ENCODE measurements at places on chromosomes 2 and 18.
A peak's percentile ranks its signal among the peaks of the same experiment; 100 is the strongest.

GRCh38 chr2:1701556-1702185, 42.6 kb downstream of the PXDN start:
- DNase-seq = no peak

DNA sequence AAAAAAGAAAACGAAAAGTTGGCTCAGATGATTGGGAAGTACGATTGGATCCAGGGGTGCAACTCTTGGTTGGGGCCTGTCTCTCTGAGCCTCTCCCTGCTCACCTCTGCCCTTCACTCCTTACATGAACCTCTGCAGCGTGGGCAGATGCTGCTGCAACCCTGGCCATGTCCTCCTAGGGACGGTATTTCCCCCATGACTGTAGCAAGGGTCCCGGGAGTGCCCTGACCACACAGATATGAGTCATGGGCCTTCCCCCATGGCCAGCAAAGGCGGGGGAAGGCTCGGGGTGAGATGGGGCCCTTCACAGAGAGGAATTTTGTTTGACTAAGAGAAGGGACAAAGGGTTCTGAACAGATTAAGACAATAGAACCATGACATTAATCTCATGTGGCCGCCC, 129.0 kb downstream of the NCK2 start:
- DNase-seq = peak; percentile 69

DNA sequence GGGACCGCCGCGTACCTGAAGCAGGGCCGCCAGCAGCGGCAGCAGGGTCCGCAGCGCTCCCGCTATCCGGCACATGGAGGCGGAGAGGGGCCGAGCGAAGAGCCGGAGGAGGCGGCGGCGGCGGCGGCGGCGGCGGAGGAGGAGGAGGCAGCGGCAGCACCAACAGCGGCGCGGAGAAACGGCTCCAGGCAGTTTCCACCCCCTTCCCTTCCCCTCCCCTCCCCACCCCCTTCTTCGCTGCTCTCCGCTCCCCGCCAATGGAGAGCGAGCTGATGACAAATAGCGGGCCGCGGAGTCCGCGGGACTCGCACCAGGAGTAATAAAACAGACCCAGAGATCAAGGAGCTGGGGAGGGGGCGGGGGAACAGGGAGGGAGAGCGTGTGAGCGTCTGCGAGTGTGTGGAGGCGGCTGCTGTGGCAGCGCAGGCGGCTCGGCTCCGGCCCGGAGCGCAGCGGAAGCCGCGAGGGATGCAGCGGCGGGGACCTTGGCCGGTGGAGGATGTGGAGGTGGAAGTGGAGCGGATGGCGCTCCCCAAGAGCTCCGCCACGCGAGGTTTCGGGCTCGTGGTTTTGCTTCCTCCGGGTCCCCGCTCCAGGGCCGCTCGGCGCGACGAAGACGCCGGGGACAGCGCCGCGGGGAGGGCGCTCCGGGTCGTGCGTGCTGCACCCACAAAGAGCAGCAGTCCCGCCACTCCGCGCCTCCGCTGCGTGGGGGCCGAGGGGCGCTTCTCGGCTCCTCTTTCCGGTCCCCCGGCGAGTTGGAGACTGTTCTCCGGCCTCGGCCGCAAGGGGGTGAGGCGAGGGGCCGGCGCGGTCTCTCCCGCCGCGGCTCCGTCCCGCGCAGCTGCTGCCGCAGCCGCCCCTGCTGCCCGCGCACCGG, at the start of gene CDH2:
Gene CDH2 (minus strand): TSS at position 183 of the 880 bp plus-strand sequence. CDS start 108 bp downstream, at position 75.
- DNase-seq = peak; percentile 96

GRCh38 chr2:221137385-221137784, 434.7 kb downstream of the EPHA4 start:
- DNase-seq = no peak

DNA sequence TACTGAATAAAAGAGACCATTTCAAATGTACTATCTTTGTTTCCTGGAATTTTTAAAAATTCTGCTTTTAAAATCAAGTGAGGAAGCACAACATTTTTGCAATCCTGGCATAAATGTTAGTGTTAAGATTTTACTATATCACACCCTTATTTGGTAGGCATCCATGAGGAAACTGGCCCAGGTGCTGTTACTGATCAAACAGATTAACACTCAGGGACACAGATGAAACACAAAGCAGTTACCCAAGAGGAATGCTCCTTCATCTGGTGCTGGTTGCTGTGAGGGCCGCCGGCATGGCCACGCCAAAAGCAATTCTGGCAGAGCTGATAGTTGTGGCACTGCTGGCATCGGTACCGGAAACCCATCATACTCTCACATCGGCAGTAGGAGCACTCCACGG, 96.8 kb downstream of the DTNB start:
- no peak for DNase-seq

DNA sequence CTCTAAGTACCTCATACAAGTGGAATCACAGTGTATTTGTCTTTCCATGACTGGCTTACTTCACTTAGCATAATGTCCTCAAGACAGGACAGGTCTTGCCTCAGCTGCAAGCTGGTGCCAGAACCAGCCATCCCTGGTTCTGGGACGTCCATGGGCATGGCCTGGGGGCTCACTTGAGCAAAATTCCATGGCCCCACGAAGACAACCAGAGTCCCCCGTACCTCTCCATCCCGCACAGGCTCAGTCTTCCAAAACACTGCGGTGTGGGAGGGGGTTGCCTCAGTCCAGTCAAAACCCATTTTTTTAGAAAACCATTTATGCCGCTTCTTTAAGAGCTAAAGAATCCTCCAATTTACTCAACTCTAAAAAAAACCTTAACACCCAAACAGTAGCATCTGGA, 21.7 kb upstream of the CABLES1 start:
- DNase-seq = no peak

DNA sequence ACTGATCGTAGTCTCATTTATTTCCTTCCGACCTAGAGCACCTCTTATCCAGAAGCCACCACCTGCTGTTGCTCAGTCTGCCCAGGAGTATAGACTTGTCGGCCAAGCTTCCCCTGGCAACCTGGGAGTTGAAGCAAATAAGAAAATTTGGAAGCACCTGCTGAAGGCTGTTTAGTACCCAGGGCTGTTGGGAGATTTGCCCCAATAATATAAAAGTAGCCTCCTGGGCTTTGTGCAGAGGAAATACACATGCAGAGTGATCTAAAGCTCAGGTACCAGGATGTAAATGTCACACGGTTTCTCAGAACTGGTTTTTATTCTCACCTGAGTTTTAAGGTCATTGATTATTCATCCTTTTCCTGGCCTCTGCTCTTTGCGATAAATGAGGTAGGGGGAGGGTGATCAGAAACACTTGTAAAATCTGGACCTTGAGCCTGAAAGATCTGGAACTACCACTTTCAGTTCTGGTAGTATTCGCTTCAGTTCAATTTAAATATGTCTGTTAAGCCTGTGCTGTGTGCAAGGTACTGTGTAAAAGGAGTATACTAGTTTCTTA, 789 bp upstream of the COX7A2L start:
- DNase-seq = no peak

DNA sequence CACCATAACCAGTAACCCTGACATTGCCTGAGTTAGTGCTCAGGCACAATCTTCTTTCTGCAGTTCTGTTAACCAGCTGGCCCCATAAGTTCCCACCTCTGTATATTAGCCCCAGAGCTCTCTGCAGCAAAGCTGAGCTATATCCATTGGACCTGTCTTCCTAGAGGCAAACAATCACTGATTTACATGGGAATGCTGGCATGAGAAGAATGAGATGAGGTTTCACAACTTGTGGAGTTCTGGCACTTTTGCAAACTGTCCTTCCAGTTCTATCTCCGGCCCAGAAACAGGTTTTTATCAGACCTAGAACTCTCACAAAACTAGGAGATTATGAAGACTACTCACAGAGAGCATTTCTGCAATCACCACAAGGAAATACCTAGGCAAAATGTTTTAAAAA, 7.9 kb upstream of the CCBE1 start:
- DNase-seq = peak; percentile 37

DNA sequence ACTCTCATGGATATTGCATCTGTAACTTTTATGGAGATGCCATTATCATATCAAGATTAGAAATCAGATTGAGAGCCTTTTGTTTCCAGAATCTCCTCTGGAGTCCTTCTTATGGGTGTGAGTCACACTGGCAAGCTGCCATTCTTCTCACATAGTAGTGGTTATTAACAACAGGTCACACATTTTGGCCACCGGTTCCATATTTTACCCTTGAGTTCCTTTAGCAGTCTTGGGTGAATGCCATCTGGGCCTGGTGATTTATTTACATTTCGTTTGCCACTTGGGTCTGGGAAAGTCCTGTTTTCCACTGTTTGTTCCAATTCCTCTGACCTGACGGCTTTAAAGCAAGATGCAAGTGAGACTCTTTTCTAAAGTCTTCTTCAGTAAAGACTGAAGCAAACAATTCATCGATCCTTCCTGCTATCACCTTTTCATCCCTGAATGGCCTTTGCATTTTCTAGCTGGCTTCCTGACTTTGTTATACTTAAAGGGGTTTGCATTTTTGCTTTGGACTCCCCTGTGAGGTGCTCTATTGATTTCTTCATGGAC, 80.5 kb upstream of the CAVIN2 start:
- peak; percentile 87 for DNase-seq

GRCh38 chr2:72024451-72025175, 123.0 kb downstream of the CYP26B1 start:
- DNase-seq = no peak

GRCh38 chr2:131038258-131039100, 54.8 kb downstream of the FAM168B start:
- DNase-seq = no peak

- no peak for DNase-seq
Measured at GRCh38 chr2:66543257-66543767, 108.4 kb downstream of the MEIS1 start.

- DNase-seq = no peak
Measured at GRCh38 chr2:173045181-173045580, 30.5 kb upstream of the MAP3K20 start.

DNA sequence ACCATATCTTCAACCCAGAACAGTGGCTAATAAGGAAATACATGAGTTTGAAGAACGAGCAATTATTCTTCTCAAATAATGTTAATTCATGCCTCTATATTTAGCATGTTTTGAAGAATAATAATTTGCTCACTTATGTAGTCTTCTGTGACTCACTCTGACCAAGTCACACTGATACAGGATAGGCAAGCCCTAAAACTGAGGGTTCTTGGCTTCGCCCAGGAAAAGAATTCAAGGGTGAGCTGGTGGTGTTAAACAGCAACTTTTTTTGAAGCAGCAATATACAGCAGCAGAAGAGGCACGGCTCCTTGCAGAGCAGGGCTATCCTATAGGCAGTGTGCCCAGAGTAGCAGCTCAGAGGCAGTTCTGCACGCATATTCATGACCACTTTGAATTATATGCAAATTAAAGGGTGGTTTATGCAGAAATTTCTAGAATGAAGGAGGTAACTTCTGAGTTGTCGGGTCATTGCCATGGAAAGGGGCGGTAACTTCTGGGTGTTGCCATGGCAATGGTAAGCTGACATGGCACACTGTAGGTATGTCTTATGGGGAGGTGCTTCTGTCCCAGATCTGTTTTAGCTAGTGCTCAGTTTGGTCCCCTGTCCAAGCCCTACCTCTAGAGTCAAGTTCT, 200.6 kb downstream of the RND3 start:
- DNase-seq = no peak

GRCh38 chr2:127623388-127624319, 22.3 kb upstream of the GPR17 start:
- DNase-seq = peak; percentile 57

DNA sequence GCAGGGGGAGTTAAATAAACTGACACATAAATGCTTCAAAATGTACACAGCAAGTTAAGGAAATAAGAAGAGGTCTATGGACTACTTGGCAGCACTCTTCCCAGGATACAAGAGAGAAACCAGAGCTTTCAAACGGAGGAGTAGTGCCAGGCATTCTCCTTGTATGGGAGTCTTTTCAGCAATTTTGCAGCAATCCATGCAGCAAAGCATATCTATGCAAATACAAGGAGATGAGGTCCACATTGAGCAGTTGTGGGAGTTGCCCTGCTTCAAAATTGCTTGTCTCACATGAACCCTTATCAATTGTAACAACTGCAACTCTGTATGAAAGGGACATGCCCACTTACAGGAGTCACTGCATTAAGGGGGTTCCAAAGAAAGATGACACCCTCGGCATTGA, 37.8 kb downstream of the SCN9A start:
- DNase-seq = no peak

DNA sequence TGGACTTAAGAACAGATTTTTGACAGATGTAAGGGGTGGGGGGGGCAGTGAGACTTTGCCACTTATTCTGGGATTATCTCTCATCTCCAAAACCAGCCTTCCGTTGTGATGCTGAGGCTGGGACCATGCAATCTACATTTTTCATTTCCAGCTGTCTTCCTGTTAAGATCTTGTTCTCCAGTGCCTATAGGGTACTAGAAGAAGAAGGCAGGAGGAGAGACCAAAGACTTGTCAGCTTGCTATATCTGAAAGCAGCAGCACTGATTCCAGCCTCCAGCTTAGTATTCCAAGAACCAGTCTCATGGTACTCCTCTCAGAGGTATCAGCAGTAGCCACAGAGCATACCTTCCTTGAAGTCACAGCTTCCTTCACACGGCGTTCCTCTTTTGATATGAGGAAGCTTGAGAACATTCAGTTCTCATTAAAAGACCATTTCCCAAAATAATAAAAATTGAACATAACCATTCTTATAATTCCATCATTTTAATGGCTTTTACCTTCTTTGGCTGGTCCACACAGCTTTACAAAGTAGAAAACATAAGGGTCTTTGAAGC, 49.8 kb downstream of the USP34 start:
- no peak for DNase-seq

DNA sequence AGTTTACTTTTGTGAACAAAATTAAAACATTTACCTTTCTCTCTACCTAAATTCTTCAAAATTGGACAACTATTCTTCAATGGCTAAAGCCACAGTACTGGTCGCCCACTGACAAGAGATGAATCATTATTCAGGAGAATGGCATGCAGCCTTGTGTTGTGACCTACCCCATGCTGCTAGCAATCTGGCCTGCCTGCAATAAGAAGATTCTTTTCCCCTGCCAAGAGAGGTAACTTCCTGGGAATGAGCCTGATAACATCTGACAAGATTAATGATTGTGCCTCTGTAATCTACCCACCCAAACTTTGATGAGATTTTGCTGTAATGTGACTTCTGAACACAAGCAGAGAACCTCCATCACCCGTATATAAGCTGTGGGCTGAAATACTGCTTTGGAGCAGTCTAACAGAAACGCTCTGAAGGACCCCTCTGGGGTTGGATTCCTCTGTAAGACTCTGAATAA, 47.0 kb upstream of the ST3GAL5 start:
- peak; percentile 92 for DNase-seq

- DNase-seq = no peak
Measured at GRCh38 chr2:31255911-31256571, 22.1 kb downstream of the EHD3 start.

GRCh38 chr2:174080672-174081121, 115.5 kb upstream of the SP3 start:
- no peak for DNase-seq

DNA sequence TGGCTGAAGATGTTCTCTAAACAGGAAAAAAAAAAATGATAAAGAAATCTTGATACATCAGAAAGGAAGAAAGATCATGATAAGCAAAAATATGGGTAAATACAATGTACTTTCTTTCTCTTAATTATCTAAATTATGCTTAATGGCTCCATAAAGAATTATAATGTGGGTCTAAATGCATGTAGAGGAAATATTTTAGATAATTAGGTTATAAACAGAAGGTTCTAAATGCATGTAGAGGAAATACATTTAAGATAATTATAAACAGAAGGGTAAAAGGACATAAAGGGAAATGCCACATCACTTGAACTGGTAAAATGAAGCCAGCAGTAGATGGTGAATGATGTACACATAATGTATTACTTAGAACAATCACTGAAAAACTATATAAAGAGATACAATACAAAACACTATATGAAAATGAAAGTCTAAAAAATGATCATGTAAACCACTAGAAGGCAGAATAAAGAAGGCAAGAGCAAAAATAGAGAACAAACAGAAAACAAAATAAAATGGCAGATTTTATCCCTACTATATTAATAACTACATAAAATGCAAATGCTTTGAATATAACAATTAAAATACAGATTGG, 308.4 kb upstream of the CDH2 start:
- DNase-seq = no peak

All from fibroblast of upper back skin (primary cell).